HT-29 (cell line): ENCODE measurements at places on chromosomes 13 and 19. TPM values are rescaled to one million over a fixed set of nuclear protein-coding genes. Genes with fewer than 3 reads are reported as not detected.

- DNase-seq: no peak
Measured at GRCh38 chr19:3545669-3546034, 6.7 kb downstream of the TEKTIP1 start.

DNA sequence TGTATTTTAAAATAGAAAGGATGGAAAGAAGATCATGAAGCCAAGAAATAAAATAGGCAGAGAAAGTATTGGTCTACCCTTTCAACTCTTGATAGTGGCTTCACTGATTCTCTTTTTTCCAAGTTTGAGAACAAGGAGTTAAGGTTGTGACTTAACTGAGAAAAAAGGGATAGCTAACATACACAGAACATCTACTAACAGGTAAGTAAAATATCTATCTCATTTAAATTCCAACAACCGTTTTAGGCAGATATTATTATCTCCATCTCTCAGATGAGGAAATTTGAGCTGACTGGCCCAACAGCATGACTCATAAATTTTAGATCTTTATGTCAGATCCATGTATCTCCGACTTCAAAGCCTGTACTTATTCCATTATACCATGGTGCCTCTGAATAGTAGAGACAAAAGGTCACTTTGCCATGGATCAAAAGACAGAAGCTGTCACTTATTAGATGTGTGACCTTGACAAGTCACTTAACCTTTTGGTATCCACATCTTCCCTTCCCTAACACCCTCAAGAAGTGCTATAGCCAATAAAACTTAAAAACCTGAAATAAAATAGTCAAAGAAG, 152.1 kb downstream of the DACH1 start:
- DNase-seq: no peak

DNA sequence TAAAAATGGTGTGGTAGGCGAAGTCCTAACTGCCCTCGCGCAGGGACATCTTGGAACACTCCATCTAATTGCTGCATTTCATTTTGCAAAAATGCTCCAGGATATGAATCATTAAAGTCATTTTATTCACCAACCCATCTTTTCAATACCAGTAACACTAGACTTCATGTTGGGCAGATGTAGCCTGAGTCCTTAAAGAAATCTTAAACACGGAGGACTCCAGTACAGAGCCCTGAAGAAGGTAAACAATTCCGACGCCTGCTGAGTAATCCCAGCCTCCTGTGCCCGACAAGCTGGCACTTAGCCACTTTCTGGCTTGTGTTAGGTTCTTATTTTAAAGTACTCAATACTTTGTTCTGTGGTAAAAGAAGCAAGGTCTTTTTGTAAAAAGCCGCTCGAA, 58.0 kb upstream of the IRS2 start:
- peak; percentile 32 for DNase-seq

The C1QTNF9 gene
- 0.61 TPM in 1 of 2 replicates, not detected in the other for total RNA-seq
